NCI-H1092 treated with DMSO at 0.1 percent for 48 hours (cell line): ENCODE measurements at places on chromosomes 16 and 17.

GRCh38 chr17:7440113-7440833, 961 bp downstream of the FGF11 start:
- DNase-seq, result peak; percentile 65

DNA sequence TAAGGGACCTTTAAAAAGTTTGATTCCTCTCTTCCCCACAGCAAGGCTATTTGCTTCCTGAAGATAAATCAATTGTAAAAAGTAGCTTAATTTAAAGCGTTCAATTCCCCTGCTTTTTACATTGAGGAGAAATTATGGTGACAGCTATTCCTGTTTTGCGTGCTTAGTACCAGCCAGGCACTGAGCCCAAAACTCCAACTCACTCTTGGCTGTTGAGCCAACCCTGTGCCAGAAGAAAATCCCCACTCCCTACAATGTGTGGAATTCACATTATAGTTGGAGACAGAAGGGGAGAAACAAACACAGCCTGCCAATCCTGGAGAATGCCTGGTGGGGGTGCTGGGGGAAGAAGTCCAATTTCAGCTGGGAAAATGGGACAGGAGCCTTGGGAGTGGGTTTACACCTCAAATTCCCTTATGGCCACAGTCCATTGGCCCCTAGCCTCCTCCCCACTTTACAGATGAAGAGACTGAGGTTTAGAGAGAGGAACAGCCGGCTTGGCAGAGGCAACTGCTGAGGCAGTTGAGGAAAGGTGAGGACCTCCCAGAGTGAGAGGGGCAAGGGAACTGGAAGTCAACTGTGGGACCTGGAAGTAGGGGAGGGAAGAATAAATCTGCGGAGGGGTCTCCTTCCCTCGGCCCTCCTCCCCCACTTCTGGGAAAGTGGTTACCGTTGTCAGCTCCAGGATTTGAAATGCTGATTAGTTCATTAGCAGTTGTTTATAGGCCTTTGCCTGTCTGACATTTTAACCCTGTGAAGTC, 26.1 kb downstream of the CDH1 start:
- DNase-seq, result no peak

DNA sequence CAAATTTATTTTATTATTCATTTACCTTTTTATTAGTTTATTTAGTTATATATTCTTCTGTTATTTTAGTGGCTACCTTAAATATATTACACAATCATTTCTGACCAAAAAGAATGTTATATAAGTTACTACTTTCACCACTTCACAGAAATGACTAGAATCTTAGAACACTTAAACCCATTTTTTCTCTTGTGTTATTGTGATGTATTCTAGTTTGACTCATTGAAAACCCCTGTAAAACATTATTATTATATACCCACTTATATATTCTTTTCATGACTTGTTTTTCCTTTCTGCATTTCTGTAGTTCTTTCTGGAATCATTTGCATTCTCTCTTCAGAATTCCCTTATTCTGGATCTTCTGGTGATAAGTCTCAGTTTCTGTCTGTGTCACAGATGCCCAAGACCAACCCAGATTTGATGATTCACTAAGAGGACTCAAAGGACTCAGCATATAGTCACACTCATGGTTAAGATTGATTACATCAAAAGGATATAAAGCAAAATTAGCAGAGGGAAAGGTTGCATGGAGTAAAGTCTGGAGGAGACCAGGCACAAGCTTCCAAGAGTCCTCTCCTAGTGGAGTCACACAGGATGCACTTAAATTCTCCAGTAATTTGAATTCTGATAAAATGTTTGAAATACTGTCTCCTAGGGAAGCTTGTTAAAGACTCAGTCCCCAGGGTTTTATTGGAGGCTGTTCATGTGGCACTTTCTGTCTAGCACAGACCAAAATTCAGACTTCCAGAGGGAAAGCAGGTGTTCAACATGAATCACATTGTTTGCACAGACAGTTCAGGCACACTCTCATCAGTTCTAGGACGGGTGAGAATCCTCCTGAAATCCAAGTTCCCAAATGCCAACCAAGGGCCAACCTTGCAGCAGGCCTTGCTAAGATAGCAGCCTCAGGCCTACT, 7.7 kb downstream of the GINS3 start:
- no peak for DNase-seq

DNA sequence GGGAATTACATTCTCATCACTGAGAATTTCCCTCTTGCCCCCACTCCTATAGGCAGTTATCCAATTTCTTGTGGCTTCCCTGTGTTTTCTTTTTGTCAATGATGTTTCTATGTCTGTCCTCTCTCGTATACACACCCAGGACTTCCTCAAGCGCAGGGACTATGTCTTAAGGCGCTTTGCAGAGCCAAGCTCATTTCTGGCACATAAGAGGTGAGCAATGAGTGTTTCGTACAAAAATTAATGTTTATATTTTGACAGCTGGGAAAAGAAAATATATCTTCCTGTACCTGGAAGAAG, 947 bp downstream of the DDX42 start:
- DNase-seq, result no peak

GRCh38 chr16:86891121-86891520, 312.8 kb downstream of the FOXL1 start:
- no peak for DNase-seq

- DNase-seq, result no peak
Measured at GRCh38 chr16:87697792-87698191, 68.0 kb downstream of the KLHDC4 start.

DNA sequence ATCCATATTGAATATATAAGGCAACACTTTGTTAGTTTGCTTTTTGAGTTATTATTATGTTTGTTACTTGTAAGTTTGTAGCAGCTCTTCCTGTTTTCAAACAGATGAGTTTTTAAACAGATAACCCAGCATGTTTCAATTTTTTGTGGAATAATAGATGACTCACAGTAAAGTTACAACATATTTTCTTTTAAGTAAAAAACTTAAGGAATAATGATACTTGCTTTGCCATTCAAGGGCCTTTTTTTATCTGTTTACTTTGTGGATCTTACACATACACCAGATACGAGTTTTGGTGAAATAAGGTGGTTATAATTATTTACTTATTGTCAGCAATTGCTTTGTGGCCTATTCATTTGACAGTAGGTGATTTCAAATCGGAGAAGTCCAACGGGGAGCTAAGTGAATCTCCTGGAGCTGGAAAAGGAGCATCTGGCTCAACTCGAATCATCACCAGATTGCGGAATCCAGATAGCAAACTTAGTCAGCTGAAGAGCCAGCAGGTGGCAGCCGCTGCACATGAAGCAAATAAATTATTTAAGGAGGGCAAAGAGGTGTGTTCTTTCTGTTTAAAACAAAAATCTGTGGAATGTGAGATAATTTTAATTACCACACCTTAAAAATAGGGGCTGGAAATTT, 66.3 kb downstream of the BPTF start:
- DNase-seq, result no peak

GRCh38 chr17:19000531-19001325, 3.8 kb downstream of the FAM83G start:
- DNase-seq, result no peak

- no peak for DNase-seq
Measured at GRCh38 chr16:85291302-85292148, 179.3 kb upstream of the CIBAR2 start.

DNA sequence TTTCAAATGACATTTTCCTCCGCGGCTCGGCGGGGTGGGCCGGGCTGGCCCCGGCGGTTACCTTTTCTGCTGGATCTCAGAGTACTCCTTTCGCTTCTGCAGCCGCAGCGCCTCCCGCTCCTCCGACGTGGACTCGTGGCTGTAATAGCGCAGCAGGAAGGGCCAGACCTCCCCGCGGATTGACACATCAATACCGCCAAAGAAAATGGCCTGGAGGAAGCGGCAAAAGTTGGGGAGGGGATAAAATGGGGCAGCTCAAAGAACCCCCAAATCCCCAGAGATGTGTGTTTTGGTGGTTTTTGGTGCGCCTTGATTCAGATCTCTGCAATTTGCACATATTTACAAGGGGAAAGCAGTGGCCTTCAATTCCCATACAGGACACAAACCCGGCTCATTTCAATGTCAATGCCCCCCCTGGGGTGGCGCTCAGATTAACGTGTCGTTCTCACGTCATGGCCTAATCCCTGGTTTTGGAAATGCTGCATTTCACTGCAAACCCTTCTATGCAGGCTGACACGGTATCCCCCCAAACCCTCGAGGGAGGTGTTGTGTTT, 85.9 kb downstream of the TBC1D16 start:
- DNase-seq, result no peak
